ENCODE measurements at places on chromosomes 2 and 18. TPM values are rescaled to one million over a fixed set of nuclear protein-coding genes. Genes with fewer than 3 reads are reported as not detected.

DNA sequence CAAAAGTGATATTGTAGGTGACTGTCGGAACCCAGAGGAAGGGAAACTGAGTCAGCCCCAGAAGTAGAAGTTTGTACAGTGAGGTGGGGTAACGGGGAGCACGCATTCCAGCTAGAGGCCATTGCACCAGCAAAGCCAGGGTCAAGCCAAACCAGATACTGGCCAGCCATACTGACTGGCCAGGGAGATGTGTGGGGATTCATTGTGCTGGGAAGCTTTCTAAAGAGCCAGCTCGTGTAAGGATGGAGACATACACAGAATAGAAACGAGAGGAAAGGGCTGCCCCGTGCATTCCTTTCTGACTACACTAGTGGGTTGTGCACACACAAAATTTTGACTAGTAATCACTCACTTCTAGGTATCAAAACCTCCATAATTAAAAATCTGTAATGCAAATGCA is 175.3 kb upstream of the PID1 start:
- no peak for DNase-seq

DNA sequence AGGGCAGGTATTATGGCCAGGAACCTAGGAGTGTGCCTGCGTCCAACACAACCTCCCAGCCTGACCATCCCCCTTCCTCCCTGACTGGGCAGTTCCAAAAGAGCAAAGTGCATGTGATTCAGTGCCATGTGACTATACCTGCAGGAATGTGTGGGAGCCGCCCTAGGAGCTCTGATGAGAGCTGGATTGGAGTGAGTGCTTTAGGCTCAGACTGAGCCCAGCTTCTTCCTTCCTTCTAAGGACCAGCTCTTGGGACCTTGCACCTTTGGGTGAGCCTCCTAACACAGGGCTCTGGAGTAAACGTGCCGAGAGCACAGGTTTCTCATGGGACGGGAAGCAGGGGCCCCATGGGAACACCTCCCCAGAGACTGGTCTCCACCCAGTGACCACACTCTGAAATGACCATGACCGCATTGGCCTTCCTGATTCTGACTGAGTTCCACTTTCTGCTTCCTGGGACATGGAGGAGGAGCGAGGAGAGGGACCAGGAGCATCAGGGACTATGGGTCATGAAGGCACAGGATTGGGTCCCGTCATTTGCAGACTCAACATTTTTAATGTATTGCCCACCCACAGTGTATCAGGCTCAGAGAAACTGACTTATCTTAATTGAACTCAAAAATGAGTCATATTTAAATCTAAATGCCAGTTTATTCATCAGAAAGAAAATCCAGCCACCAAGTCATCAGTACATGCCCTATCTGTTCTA is 87.8 kb upstream of the BCL2L11 start:
- DNase-seq, result no peak

DNA sequence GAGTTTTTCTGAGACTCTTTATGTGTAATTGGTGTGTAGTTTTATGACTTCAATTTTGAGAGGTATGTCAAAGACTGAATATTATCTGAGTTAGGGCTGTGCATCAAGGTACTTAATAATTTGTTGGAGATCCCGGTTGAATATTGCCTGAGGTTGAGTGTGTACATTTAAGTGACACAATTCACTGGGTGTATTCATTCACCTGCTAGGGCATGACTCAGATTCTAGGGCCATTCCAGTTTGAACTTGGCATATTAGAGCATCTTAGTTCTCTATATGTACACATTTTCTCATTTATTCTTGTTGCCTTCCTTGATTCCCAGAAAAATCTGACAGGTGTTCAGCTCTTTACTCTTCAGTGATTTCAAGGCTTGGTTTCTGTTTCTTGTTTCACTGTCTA is 12.5 kb downstream of the MAP4K4 start:
- no peak for DNase-seq

DNA sequence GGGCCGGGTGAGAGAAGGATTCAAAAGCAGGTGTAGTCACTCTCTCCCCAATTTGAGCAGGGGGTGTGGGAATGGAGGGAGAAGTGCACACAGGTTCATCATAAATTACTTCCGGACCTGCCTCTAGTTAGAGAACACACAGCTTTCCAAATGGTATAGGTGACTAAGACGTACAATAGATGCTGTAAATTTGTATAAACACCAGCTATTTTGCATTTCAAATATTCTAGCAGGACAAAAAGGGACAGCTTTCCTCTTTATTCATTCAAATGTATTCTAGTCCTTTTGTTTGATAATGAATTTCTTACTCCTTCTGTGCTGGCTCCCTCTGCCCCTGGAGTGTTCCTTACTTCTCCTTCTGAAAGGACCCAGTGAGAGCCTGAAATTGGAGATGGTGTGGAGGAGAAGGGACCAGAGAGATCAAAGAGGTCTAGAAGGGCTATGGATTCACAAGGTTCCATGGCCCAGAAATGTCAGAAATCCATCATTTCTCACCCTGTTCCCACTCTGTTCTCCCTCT is 53.2 kb upstream of the SH3BP4 start:
- no peak for DNase-seq

DNA sequence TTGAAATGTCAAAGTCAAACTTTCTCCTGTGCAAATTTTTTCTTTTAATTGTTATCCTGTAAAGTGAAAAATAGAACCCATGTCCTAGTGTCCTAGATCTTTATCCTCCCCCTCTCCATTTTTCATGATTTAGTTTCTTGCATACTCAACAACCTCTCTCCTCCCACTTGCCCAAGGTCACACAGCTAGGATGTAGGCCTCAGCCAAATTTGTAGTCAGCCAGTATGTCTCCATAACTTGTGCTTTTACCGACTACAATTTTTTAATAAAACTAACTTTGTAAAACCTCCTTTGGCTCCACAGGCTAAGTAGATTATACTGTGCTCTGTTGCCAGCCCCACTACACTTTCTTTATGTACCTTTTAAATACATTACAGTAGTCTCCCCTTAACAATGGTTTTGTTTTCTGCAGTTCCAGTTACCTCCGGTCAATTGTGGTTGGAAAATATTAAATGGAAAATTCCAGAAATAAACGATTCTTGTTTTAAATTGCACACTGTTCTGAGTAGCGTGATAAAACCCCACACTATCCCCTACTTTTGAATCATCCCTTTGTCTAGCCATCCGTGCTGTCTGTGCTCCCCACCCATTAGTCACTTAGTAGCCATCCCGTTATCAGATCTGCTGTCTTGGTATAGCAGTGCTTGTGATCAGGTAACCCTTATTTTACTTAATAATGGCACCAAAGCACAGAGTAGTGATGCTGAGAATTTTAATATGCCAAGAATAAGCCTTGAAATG is 22.8 kb downstream of the GULP1 start:
- no peak for DNase-seq

GRCh38 chr2:108169982-108170625 is 69.7 kb upstream of the SULT1C3 start:
- DNase-seq, result peak; percentile 41

DNA sequence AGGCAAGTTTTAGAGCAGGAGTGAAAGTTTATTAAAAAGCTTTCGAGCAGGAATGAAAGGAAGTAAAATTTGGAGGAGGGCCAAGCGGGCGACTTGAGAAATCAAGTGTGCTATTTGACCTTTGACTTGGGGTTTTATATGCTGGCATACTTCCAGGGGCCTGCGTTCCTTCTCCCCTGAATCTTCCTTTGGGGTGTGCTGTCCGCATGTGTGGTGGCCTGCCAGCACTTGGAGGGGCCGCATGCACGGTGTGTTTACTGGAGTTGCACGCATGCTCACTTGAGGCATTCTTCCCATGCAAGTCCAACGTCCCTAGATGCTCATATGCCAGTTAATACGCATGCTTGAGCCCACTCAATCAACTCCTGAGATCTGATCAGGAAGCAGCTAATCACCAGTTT is 78.3 kb upstream of the MAP4K4 start:
- no peak for DNase-seq

DNA sequence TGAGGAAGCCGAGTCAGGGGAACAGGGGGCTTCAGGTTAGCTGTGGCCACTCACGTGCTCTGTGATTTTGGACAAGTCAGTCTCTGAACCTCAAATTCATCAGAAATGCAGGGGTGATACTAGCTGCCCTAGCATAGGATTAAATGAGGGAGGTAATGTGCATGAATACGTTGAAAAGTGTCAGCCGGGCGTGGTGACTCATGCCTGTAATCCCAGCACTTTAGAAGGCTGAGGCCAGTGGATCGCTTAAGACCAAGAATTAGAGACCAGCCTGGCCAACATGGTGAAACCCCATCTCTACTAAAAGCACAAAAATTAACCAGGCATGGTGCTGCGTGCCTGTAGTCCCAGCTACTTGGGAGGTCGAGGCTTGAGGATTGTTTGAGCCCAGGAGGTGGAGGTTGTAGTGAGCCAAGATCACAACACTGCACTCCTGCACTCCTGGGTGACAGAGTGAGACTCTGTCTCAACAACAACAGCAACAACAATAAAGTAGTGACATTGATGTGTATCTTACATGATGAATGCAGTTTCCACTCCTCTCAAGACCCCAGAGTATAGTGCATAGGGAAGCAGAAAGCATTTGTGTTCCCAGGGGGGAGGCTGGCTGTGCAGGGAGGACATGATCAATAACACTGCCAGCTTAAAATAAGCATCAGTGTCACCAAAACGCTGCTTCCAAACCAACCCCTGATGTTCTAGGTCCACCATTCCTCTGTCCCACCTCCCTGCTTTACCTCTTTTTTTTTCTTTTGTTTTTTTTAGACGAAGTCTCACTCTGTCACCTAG is 68.8 kb downstream of the HNRNPLL start:
- no peak for DNase-seq

DNA sequence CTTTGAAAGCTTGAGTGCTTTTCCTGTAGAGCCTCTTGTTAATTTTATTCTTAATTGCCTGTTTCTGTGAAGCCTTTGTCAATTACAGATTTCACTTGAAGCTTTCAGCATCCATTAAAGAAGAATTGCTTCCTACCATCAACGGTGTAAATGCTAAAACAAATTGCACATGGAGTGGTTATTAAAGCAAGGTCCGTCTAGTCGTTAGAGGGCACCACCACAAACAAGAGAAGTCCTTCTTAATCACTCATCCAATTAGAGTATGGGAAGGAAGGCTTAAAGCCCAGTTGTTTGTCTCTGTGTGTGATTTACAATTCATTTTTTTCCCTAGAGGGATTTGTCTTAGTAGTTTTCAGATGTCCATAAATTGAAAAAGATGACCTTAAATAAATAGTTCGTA is 1.6 kb downstream of the KCNJ3 start:
- peak; percentile 11 for DNase-seq

DNA sequence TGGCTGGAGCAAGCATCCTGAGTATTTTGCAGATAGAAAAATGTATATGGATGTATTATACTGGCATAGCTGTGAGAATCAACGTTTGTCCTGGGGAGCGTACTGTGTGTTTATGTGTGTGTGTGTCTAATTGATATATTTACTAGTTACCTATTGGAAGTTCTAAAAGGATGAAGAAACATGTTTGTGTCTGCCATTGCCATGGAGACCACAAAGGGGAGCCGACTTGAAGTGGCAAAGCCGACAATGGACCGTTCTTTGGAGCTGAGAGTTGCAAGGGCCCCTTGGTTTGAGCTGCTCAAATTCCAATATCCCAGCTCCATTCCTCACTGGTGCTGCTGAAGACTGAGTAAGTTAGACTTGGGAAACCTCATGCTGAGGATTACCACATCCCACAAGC is 14.3 kb upstream of the SLC25A52 start:
- DNase-seq, result no peak

DNA sequence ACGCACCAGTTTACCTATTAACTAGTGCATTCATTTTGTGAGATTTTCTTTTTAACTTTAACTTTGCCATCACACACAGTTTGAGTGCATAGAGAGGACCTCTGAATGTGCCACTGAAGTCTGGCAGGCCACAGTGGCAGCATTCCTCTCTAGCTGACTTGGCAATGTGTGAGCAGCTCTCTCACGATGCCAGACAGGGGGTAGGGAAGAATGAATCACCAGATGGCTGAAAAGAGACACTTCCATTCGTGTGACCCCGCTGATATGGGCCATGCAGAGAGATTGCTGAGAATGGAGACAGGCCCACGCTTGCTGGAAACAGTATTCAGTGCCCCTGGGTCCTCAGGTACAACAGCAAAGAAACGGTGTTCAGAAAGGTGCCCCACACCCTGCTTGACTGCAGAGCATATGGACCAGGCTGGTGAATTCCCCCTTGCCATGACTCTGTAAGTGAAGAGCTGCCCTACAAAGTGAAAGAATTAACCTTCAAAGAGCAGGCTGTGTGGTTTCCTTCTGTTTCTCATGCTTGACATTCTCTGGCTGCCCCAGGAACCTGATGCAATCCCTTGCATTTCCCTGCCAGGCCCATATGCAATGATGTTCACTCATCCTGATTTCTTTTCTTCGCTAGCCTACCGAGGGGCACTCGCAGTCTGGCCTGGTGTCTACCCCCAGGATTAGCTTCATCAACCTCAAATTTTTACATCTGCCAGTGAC is 236.1 kb downstream of the CDH20 start:
- no peak for DNase-seq

GRCh38 chr2:233422050-233422639 is 67.9 kb downstream of the DGKD start:
- DNase-seq, result no peak

DNA sequence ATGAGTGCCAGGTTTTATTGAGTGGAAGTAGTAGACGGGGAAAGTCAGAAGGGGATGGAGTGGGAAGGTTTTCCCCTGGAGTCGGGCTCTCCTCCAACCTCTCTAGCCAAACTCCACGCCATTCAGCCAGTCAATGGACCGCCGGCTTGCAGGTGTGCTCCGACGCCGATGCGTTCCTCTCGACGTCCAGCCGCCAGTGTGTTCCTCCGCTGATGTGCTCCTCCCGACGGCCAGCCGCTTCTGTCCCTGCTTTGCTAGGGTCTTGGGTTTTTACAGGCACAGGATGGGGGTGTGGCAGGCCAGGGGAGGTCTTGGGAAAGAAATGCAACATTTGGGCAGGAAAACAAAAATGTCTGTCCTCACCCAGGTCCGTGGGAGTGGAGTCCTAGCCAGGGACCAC is 94.3 kb upstream of the TEX51 start:
- no peak for DNase-seq

GRCh38 chr2:66550826-66551225 is 115.9 kb downstream of the MEIS1 start:
- DNase-seq, result no peak

DNA sequence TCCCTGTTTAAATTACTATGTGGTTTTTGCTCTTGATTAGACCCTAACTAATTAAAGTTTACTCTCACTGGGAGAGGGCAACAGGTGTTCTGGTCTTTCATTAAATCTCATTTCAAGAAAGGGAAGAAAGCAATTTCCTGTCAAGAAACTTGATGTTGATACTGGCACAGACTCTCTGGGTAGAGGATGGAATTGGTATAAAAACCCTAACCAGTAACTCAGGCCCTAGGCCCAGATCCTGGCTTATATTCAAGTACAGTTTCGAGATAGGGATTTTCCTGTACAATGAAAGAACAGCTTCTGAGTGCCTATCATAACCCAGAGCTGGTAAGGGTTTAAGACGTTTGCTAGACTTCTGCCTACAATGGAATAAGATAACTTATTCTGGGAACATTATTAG is 61.6 kb upstream of the ACYP2 start:
- no peak for DNase-seq

The AQP4 gene
- 0.80 TPM for polyA plus RNA-seq

The UGT1A8 gene
- polyA plus RNA-seq, result not detected

The C2orf78 gene
- polyA plus RNA-seq, result not detected

The AQP12B gene
- 0.35 TPM for polyA plus RNA-seq
